ENCODE measurements at places on chromosomes 1 and 21.
A peak's percentile ranks its signal among the peaks of the same experiment; 100 is the strongest.

DNA sequence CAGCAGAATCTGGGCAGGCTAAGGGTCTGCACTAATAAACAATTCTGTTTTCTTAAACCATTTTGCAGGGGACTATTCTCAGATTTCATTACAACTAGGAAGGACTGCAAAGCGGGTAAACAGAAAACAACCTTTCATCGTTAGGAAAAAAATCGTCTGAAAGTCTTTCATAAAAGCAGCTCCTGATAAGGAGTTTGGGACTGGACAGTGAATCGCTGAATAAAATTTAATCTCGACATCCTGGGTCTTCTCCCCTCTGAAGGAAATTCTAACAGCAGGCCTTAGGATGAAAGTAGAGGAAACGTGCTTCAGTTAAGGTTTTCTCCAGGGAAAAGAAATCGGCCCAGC is 471 bp upstream of the MTF2 start:
- no peak for DNase-seq

- DNase-seq, result no peak
Measured at GRCh38 chr1:22039594-22040285, 12.8 kb upstream of the CDC42 start.

- DNase-seq, result no peak
Measured at GRCh38 chr1:24961334-24961733, 31.3 kb upstream of the RUNX3 start.

DNA sequence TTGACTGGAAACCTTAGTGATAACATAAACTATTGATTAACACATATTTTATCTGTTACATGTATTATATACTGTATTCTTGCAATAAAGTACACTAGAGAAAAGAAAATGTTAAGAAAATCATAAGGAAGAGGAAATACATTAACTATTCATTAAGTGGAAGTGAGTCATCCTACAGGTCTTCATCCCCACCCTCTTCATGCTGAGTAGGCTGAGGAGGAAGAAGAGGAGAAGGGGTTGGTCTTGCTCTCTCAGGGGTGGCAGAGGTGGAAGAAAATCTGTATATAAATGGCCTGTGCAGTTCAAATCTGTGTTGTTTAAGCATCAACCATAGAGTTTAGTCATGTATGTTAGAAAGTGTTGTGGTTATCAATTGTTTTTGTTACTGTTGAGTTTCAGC is 66.1 kb upstream of the CHODL start:
- DNase-seq, result no peak

DNA sequence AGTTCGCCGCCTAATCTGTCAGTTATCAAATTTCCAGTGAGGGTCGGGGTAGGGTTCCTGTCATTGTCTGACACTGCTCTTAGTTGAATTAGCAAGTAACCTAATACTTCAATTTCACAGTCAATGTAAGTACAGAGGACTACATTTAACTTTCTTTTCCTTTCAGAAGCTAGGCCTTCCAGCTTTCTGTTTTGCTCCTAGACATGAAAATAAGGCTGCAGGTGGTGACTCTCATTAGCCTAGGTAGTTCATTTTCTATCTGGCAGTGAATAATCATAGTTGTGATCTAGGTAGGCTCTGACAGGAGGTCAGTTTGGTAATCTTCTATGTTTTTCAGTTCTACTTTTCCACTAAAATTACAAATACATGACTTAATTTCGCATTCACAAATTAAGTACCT is 783.1 kb downstream of the MRPL39 start:
- DNase-seq, result no peak

DNA sequence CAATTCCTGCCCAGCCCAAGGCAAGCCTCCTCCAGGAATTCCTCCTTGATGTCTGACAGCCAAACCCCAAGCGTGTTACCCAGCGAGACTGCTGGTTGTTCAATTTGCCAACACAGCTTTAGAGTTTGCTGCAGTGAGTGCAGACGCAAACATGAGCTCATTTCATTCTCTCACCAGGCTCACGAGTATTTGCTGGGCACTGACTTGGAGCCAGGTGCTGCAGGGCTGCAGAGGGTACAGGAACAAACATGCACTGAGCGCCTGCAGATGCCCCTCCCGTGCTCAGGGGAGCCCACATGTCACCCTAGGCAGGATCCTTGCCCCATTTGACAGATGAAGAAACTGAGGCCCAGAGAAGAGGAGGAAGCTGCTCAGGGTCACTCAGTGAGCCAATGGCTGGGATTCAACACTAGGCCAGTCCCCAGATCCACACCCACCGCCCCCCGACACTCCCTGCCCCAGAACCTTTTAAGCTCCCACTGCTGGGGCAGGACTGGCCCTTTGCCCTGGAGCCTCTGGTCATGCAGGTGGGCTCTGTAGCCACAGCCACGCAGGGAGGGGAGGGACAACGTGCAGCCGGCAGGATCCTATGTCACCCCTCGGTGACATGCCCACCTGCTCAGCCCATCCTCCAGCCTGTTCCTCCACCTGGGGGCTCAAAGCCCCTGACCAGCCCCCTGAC is 363.7 kb downstream of the MATN1 start:
- no peak for DNase-seq

DNA sequence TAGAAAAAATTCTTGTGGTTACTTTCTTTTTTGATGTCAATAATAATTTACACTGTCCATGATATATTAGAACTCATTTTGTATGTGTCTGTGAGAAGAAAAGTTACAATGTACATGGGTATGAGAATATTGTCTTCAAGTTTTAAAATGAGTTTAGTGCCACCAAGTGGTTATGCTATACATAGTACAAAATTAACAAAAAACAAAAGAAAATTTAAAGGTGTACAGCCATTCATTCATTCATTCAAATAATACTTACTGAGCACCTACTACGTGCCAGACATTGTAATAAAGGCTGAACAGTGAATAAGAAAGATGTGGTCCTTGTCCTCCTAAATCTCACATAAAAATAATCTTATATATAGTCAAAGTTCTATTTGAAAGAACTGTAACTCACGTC is 27.7 kb downstream of the UCHL5 start:
- no peak for DNase-seq

DNA sequence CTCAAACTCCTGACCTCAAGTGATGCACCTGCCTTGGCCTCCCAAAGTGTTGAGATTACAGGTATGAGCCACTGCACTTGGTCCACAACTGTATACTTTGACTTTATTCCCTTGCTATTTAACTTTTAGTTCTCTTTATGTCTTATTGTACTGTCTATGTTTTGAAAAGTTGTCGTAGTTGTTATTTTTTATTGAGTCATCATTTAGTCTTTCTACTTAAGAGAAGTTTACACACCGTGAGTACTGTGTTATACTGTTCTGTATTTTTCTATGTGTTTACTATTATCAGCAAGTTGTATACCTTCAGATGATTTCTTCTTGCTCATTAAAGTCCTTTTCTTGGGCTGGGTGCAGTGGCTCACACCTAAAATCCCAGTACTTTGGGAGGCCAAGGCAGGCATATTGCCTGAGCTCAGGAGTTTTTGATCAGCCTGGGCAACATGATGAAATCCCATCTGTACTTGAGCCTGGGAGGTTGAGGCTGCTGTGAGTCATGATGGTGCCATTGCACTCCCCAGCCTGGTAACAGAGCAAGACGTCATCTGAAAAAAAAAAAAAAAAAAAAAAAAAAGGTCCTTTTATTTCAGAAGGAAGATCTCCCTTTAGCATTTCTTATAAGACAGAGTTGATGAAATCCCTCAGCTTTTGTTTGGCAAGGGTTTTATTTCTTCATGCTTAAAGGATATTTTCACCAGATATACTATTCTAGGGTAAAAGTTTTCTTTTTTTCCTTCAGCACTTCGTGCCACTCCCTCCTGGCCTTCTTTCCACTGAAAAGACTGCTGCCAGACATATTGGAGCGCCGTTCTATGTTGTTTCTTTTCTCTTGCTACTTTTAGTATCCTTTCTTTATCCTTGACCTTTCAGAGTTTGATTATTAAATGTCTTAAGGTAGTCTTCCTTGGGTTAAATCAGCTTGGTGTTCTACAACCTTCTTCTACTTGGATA is 47.6 kb downstream of the TNFSF18 start:
- DNase-seq, result no peak

DNA sequence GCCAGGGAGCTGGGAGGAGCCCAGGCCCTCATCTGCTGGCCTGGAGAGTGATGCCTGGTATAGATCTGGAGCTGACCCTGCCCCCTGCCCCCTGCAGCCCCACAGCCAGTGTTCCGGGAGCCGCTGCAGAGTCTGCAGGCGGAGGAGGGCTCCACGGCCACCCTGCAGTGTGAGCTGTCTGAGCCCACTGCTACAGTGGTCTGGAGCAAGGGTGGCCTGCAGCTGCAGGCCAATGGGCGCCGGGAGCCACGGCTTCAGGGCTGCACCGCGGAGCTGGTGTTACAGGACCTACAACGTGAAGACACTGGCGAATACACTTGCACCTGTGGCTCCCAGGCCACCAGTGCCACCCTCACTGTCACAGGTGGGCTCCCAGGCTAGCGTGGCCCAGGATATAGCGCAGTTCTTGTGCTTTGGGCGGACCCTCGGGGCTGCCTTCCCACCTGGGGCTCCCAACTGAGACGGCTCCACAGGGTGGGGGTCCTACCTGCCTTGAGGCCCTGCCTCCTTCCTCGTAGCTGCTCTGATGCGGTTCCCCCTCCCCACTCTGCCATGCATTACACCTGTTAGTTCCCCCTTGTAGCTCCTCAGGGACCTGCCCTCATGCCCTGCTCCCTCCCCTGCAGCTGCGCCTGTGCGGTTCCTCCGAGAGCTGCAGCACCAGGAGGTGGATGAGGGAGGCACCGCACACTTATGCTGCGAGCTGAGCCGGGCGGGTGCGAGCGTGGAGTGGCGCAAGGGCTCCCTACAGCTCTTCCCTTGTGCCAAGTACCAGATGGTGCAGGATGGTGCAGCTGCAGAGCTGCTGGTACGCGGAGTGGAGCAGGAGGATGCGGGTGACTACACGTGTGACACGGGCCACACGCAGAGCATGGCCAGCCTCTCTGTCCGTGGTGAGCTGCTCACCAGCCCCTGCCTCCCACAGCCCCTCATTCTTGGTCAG is 98.7 kb downstream of the OBSCN start:
- DNase-seq, result peak; percentile 51

- DNase-seq, result no peak
Measured at GRCh38 chr1:165787741-165788140, 19.1 kb upstream of the TMCO1 start.

- DNase-seq, result no peak
Measured at GRCh38 chr1:21280011-21280471, 10.2 kb downstream of the ECE1 start.

DNA sequence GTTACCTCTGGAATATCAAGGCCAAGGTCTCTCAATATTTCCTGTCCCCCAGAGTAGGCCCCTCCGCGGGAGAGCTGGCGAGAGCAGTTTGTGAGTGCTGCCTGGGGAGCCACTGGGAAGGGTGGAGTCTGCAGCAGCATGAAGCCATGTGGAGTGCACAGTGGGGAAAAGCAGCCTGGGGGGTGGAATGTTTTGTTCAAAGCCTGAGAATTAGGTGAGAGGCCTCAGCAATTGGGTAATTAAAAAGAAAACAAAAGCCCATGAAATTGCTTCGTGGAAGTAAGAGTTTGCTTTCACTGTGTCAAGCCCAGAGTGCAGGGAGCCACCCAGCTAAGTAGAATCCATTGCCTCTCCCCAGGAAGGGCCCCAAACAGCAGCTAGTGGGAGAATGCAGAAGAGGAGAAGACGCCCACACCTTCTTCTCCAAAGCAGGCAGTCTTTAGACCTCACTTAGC is 30.2 kb upstream of the DISC1 start:
- DNase-seq, result no peak

DNA sequence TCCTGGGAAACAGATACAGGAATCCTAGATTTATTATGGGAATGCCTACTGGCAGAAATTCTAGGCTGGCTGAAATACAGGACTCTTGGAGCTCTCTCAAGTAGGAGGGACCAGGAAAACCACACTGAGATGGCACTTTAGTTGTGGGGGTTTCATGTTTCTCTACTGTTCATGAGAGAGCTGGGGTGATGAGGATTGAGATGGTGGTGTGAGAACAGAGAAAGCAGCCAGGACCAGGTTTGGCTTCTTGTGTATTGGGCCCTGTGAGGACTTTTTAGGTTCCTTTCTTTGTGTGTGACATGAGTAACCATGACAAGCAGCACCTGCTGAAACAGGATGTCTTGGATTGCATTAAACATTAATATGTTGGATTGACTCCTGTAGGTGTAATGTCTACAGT is 4.9 kb downstream of the ARID1A start:
- no peak for DNase-seq

DNA sequence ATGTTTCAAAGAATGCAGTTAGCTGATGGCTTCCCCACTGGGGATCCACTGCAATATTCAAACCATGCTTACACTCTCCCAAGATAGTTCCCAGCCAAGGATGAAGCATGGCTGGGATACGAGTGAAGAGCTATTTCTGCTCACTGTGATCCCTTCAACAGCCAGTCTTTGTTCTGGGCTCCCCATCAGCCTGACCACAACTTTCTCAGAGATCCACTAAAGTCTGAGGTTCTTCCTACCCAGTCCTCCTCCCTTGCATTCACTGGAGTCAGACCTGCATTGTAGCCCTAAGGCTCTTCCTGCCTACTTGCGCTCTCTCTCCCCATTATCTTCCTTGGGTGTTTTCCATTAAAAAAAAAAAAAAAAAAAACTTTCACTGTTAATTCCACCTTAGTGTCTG is 101.4 kb downstream of the TTLL7 start:
- no peak for DNase-seq

GRCh38 chr1:187281085-187281484 is 452.3 kb downstream of the PLA2G4A start:
- no peak for DNase-seq

DNA sequence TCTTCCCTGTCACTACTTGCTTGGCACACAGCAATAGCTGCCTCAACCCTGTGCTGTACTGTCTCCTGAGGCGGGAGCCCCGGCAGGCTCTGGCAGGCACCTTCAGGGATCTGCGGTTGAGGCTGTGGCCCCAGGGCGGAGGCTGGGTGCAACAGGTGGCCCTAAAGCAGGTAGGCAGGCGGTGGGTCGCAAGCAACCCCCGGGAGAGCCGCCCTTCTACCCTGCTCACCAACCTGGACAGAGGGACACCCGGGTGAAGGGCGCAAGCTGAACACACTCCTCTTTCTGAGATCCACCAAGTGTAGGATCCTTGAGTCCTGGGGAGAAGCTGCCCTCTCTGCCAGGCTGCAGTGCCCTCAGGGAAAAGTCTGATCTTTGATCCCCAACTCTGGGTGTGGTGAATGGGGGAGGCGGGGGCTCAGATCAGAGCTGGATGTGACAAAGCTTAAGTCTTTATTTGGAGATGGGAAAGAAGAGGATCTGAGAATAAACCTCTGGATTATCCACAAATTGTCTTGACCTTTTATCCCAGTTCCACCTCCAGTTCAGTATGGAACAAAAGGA is 1.2 kb downstream of the RXFP4 start:
- no peak for DNase-seq

DNA sequence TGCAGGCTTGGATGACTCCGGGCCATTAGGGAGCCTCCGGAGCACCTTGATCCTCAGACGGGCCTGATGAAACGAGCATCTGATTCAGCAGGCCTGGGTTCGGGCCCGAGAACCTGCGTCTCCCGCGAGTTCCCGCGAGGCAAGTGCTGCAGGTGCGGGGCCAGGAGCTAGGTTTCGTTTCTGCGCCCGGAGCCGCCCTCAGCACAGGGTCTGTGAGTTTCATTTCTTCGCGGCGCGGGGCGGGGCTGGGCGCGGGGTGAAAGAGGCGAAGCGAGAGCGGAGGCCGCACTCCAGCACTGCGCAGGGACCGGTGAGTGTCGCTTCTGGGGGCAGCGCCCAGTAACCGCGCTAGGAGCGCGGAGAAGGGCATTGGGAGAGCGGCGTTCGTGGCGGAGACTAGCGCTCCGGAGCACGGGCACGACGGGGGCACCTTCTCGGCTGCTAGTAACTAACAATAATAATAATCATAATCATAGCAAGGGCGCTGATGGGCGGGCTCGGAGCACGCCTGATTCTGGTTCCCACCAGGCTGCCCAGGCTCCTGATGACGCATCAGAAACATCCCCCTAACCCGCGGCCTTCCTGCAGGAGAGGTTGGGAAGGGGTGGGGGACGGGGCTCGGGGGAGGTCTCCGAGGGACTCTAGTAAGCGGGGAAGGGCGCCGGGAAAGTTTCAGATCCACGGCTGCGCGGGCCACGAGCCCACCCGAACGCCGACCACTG is at the start of gene MX1:
MX1 (plus strand) TSS at position 286 of the 722 bp plus-strand sequence. CDS start 5,832 bp downstream, outside the sequence.
- DNase-seq, result peak; percentile 2
